ENCODE measurements at places on chromosomes 11 and 22.
A peak's percentile ranks its signal among the peaks of the same experiment; 100 is the strongest.

GRCh38 chr11:127919206-127920000 is 668.0 kb downstream of the ETS1 start:
- no peak for DNase-seq

GRCh38 chr11:83677730-83678129 is 391.6 kb upstream of the CCDC90B start:
- DNase-seq, result no peak

DNA sequence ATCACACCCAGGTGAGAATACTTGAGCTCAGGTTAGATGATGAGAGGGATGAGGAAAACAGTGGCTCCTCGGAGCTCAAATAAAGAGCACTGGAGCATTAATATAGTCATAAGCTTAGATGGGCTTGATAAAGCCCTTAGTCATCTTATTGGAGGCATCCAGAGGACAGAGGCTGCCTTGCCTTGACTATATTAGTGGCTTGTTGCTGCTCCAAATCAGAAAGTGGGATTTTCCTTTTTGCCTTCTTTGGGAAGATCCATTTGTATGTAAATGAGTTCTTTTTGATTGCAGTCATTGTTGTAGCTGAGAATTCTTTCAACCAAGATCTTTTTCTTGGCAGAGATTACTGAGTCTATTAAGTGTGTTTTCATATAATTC is 18.9 kb downstream of the ADM start:
- DNase-seq, result no peak

DNA sequence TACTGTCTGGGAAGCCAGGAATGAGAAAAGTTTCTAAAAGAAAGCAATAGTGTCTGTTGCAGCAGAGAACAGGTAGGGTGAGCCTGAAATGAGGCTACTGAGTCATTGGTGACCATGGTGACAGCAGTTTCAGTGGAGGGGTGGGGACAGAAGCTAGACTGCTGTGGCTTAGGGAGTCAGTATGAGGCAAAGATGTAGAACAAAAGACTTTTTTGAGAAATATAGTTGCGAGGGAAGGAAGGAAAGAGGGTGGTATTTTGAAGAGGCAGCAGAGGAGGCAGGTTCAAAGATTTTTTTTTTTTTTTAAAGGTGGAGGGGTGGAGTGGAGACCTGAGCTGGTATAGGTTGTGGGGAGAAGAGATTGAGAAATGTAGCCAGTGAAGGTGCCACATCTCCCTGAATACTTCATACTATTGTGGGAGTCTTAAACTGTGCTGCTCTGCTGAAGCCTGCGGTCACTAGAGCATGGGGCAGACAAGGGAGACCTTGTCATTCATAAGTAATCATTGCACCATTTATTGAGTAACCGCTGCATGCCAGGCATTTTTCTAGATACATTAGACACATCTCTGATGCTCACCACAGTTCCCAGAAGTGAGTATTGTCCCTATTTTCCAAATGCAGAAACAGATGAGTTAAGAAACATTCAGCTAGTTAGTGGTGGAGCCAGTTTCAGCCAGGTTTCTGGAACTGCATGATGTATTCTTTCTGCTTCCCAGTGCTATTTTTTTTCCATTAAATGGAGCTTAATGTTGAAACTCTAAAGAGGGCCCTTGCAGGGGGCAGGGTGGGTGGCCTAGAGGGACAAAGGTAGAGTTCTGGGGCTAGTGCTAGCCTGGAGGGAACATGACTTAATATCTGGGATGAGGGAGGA is 49.9 kb downstream of the STIM1 start:
- peak; percentile 34 for DNase-seq

GRCh38 chr11:105821372-105821771 is 200.7 kb downstream of the MSANTD4 start:
- no peak for DNase-seq

- peak; percentile 36 for DNase-seq
Measured at GRCh38 chr11:2781408-2782274, 81.8 kb upstream of the KCNQ1OT1 start.

DNA sequence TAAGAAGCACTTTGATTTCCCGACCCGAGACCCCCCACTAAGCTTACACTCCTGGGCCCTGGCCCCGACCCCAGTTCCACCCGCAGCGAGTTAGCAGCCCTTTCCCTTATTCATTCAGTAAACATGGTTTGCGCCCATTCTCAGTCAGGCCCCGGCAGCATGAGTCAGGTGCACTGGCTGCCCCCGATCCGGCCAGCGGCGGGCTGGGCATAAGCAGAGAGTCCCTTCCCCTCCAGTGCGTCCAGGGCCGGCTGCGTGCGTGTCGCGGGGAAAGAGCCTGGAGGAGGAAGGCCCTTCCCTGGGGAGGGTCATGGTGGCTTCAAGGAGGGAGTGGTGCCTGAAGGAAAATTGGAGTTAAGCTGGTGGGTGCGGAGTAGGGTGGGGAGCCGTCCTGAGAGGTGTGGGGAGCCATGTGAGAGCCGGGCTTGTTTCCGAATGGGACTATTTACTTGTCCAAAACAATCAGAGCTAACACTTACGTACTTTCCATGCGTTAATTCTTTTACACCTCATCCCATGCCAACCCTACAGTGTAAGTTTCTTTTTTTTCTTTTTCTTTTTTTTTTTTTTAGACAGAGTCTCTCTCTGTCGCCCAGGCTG is 657 bp downstream of the IGHMBP2 start:
- DNase-seq, result no peak

GRCh38 chr22:19957445-19957844 is 15.8 kb upstream of the TXNRD2 start:
- no peak for DNase-seq

DNA sequence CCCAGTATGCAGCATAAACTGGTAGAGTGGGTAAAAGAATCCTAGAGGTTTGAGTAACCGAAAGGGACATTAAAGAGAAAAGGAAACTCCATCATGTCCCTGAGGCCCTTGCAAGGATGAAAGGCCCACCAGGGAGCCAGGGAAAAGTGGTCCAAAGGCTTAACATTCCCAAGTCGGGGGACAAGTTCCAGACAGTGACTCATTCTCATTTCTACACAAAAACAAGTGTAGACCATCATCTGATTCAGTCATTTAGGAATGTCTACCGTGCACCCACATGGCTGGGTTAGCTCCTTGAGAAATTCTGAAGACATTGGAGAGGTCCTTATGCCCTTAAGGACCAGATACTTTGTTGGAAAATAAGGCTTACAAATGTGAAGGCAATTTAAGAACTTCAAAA is 4.8 kb upstream of the NOX4 start:
- DNase-seq, result no peak

DNA sequence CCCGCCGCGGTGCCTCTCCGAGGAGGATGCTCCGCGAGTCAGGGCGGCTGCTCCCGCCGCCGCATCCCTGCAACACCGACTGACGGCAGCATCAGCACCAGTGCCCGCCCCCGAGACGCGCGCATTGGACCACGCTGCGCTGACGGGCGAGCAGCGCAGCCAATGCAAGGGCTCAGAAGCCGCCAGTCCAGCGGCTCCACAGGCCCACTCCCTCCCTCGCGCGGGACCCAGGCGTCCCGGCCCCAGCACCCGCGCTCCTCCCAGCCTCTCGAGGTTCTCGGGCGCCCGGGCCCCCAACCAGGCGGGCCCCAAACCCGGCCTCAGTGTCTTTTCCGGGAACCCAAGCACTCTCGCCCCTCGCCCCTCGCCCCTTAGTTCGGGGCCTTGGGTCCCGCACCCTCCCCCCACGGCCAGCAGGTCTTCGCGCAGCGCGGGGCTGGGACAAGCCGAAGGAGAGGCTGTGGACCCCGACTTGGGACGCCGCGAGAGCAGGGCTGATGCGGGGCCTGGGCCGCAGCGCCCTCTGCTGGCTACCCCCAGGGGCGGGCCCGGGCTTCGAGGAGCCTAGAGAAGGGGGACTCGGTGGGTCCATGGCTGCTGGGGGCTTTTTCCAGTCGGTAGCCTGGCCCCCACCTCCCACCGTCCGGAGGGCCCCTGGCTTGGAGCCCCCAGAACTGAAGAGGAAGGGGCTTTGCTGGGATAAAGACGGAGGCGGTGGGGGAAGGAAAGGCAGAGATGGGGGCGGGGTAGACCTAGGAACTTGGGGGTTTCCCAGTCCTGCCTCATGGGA is at the start of gene NRXN2:
Gene NRXN2, minus strand, starts transcription at position 81 of the 790 bp plus-strand sequence. CDS start 9,498 bp downstream, outside the sequence.
- DNase-seq, result peak; percentile 81

GRCh38 chr11:110130642-110131238 is 37.5 kb downstream of the ZC3H12C start:
- no peak for DNase-seq

- no peak for DNase-seq
Measured at GRCh38 chr11:119742263-119742861, 13.4 kb upstream of the NECTIN1 start.

GRCh38 chr22:23682077-23682476 is 8.7 kb upstream of the RGL4 start:
- no peak for DNase-seq

- DNase-seq, result no peak
Measured at GRCh38 chr11:95282291-95282751, 51.3 kb upstream of the SESN3 start.

- DNase-seq, result no peak
Measured at GRCh38 chr11:47572715-47573255, 6.0 kb downstream of the KBTBD4 start.

- DNase-seq, result no peak
Measured at GRCh38 chr22:40009951-40010671, 15.4 kb downstream of the FAM83F start.

GRCh38 chr11:27621405-27622161 is 78.7 kb downstream of the BDNF start:
- no peak for DNase-seq
